Stimulated activated CD4-positive, alpha-beta T cell treated with anti-CD3 and anti-CD28 coated beads, Interleukin-4, amount 100 ng/mL, for 24 hours (primary cell): ENCODE measurements at places on chromosomes 6 and 20.

DNA sequence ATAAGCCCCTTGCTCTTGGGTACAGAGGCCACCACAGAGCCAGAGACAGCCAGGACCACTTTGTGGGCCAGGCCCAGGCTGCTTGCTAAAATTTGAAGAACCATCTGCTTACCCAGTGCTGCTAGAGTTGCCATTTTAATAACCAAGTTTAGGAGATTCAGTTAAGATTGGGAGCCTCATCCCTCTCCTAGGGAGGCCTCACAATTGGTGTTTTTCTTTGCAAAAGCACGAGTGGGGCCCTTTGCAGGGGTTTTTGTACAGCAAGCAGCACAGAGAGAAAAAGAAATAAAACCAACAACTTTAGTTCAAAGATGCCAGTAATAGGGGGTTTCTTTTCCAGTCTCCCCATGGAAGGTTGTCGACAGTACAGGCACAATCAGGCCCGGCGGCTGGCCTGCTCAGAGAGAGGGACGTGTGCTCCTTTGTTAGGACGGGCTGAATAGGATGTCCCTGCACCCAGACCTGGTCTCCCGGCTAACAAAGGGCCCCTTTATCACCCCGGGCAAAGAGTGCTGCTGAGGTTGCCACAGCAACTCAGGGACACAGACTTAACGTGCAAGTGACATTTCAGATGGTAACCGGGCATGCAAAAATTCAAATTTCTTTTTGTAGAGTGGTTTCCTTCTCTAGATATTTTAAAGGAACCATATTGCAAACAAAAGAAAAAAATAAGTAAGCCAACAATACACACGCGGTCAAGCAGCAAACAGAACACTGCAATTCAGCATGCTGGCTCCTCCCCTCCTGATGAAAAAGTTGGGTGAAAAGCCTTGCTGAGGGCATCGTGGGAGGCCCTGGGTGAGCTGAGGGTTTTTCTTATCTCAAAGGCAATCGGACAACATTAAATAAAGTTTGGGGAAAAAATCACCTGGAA is 10.5 kb upstream of the TOX2 start:
- no peak for DNase-seq

GRCh38 chr6:5898102-5898501 is 108.6 kb downstream of the NRN1 start:
- DNase-seq, result no peak

GRCh38 chr6:2734488-2735166 is 16.1 kb downstream of the MYLK4 start:
- no peak for DNase-seq

DNA sequence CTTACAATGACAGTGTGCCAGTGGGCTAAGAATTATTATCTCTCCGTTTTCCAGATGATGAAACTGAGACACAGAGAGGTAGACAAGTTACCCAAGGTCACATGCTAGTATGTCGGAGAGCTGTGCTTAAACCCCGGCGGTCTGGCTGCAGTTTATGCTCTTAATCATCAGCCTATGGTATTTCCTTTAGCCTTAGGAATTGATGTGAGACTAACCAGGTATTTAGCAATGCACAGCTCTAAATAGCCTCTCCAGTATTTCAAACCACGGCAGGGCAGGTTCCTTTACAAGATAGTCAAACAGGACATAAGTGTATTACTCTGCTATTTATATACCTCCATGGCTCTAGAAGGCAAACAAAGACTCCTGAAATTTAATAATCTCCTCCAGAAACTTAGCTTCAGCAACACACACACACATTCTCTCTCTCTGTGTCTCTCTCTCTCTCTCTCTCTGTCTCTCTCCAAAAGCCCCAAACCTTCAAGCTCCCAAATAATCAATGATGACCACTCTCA is 142.0 kb upstream of the ZNF217 start:
- DNase-seq, result no peak

DNA sequence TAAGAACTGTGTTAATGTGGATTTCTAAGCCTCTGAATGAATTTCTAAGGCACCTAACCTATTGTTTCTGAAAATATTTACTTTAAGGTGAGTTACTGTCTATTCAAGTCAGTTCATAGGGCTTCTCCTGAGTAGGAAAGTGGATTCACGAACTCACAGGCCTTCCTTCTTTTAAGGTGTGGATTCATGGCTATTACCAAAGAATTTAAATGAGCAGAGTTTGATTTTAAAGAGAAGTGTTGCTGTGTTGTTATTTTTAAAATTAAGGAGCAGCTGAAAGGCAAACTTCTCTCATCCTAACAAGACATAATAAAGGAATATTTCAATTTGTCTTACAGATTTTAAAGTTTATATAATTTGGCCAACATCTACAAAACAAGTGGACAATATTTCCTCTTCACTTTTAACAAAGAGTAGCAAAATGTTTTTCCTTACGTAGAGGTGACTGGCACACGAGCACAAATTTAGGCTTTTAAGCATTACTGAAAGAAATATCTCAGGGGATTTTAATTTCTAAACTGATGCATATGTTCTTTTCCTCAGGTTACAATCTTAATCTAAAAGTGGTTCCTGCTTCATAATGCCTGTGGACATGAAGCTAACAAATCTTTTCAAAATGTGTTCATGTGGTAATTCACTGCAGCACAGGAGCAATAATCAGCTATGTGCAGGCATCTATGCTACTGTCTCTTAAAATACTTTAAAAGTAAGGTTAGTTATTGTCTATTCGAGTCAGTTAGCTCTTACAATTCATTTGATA is 602 bp upstream of the TSPYL4 start:
- no peak for DNase-seq

- DNase-seq, result no peak
Measured at GRCh38 chr20:1757606-1758512, 100.3 kb upstream of the SIRPG start.

- DNase-seq, result no peak
Measured at GRCh38 chr20:60837173-60837770, 414.8 kb upstream of the CDH4 start.

GRCh38 chr20:1427457-1428054 is 34.7 kb upstream of the FKBP1A start:
- DNase-seq, result no peak

GRCh38 chr20:57281900-57282299 is 15.5 kb upstream of the BMP7 start:
- no peak for DNase-seq

- no peak for DNase-seq
Measured at GRCh38 chr6:112191509-112192020, 62.8 kb downstream of the LAMA4 start.

DNA sequence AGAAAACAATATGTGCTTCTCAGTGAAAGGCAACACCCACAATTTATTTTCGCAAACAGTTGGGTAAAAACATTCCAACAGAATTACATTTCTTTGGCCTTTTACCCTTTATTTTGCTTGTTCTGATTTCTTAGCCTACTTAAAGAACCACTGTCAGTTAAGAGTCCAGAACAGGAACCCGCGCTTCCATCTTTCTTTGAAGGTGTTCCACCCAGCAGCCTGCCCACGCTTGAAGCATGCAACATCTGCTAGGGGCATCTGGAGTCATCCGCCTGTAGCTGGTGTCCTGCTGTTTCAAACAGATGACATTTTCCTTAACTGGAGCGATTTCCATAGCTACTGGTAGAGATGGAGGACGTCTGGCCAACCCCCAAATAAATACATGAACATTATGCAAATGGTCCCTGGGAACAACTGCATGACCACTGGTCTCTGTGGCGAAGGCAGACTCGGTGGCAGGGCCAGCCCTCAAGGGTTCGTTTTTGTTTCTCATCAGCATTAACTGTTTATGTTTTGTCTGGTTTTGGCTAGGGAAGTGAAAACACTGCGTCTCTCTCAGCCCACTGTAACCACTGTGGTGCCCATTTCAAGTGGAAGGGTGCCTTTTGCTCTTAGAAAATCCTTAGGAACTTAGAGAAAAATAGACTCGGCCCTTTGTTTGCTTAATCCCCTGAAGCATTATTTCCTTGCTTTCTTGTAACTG is 51.6 kb downstream of the LAMA4 start:
- DNase-seq, result no peak

DNA sequence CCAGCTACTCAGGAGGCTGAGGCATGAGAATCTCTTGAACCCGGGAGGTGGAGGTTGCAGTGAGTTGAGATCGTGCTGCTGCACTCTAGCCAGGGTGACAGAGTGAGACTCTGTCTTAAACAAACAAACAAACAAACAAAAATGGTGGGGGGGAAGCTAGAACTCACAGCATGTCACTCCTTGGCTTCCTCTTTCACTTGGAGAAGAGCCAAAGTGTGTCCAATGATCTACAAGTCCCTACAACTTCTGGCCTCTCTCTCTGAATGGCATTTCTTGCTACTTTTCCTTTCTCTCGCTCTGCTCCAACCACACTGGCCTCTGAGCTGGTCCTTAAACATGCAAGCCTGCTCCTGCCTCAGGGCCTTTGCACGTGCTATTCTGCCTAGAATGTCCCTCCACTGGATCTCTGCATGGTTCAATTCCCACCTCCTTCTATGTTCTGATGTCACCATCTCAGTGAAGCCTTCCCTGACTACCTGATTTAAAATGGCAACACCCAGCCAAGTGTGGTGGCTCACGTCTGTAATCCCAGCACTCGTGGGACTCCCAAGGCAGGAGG is 8.1 kb downstream of the TLDC2 start:
- no peak for DNase-seq

- no peak for DNase-seq
Measured at GRCh38 chr6:38221251-38221650, 401.7 kb downstream of the ZFAND3 start.

DNA sequence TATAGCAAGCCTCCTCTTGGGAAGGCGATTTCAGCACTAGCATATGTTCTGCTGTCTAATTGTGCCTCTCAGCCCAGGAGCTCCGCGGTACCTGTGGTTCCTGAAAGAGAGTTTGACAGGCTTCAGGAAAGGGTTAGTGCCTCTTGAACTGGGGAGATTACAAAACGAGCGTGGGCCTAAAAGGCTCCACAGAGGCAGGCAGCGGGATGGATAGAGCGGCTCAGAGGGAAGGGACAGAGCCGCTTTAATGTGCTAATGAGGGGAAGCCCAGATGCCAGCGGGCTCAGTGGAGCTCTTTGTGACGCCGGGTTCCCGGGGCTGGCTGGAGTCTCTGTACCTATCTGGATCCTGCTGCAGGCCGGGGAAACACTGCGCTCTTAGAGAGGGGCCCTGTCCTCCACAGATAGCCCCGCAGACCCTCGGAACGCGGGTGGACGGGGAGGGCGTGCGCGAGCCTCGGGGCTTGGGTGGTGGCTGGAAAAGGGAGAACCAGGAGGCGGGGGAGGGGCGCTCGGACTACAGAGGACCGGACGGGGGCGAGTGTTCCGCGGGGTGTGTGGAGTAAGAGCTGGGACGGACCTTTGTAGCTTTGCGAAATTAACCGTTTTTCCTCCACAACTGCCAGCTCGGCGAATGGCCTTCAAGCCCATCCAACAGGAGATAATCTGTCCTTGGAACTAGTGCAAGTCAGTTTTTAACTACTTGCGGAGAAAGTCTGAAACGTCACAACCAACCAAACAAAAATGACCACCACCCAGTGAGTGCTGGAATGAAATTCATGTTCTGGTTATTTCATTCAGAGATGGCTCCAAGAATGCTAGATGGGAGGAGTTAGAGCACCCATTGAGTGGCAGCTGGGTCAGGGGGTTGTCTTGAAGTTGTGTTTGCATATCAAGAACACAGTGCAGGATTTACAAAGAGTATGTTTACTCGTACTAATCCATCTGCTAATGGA is 13.0 kb downstream of the SLC35F1 start:
- DNase-seq, result no peak

DNA sequence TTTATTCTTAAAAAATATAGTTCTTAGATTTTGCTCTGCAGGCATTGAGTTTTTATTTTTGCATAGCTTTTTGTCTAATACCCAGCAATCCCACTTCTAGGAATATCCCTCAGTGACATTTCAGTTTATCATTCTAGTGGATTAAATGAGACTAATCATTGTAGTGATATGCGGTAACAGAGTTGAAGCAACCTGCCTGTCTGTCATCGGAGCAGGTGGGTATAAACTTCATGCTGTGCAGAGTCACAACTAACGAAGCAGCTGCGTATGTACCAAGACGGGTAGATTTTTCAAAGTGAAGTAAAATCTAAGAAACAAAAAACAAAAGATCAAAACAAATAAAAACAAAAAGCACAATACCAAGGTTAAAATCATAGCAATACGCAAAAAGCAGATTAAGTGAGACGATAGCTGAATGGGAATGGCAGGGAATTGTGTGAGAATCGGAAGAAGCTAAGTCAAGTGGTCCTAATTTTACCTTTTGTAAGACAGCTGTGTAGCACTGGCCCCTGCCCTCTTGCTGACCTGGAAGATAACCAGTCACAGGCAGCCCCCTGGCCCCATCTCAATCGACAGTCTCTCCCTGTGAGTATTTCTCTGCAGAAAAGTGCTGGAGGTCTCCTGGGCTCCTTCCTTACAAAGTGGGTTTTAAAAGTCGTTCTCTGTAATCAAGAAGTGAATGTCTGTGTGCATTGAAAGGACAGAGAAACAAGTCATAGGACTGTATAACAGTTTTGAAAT is 169.2 kb downstream of the OR2B2 start:
- DNase-seq, result no peak

GRCh38 chr6:75334266-75335040 is 49.9 kb upstream of the TMEM30A start:
- DNase-seq, result no peak

- DNase-seq, result no peak
Measured at GRCh38 chr20:62624719-62625453, 17.4 kb upstream of the SLCO4A1 start.

GRCh38 chr6:148379966-148380713 is 37.5 kb downstream of the SASH1 start:
- DNase-seq, result no peak

DNA sequence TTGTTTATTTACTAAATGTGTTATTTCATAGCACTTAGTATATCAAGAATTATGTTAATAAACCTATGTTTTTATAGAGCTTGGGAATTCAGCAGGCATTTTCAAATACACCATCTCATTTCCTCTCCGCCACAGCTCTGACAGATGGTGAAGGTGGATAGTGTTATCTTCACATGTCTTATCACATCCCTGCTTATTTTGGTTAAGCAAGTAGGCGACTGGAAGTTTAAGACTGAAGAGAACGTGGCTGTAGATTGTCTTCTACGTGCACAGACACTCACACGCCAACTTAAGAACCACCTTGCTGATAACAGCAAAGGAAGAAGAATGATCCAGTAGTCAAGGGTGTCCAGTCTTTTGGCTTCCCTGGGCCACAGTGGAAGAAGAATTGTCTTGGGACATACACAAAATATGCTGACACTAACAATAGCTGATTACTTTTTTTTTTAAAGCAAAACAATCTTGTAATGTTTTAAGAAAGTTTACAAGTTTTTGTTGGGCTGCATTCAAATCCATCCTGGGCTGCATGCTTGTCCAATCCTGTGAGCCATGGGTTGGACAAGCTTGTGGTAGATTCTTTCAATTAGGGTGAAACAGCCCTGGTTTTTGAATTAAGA is 43.3 kb upstream of the SCGN start:
- no peak for DNase-seq

DNA sequence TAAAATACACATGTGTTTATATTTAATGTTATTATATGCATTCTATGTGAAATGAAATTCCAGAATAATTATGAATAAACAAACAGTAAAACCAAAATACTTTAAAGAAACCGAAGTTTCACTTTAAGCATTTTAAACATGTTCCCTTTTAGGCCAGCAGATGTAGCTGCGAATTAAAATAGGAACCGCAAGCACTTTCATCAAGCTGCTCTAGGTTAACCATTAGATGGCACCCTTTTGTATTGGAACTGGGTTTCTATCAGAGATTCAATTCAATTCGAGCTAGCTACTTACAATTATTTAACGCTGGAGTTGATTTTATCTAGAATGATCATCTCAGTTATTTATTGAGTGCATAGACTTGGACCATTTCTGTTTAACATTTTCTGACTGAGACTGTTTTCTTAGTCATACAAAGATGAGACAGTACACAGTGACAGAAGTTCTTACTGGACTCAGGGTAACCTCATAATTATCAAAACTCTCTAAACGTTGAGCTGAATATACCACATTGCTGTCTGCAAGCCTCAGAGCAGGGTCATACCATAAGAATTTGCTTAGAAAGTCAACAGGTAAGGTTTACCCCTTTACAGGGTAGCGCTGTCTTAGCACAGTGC is 8.5 kb downstream of the TMEM242 start:
- DNase-seq, result peak; percentile 23
